ENCODE measurements at places on chromosomes 3 and 15.

GRCh38 chr3:122498152-122498551 is 16.6 kb downstream of the KPNA1 start:
- no peaks in the 10 kb centered on the region for H3K27me3 ChIP-seq
- no peak overlapping the region for H3K4me3 ChIP-seq
- peaks cover 30% of the 10 kb centered on the region for H3K36me3 ChIP-seq
- no peak overlapping the region for H3K27ac ChIP-seq
- H3K4me1 ChIP-seq, result peaks cover 9% of the 10 kb centered on the region

- no peaks in the 10 kb centered on the region for H3K27me3 ChIP-seq
- no peak overlapping the region for H3K27ac ChIP-seq
- no peak overlapping the region for H3K4me3 ChIP-seq
- no peak for DNase-seq
These were observed 204.4 kb downstream of the SLC9A9 start for GRCh38 chr3:143643905-143644304.

DNA sequence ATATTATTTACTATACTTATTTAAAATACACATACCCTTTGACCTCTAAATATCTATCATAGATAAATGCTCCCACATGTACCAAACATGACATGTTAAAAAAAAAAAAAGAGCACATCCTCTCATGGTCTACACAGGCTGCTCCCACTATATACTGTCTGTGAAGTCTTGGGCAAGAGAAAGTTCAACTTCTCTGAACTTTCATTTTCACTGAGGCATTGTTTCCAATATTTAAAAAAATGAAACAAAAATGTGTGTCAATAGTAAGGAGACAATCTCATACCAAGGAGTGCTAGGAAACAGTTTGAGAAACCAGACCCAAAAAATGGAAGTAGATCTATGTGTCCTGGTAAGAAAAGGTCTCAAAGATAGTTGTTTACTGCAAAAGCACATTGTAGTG is 29.3 kb downstream of the SLC4A7 start:
- no peak for DNase-seq
- no peak overlapping the region for H3K4me3 ChIP-seq
- H3K36me3 ChIP-seq, result peaks cover 4% of the 10 kb centered on the region
- no peaks in the 10 kb centered on the region for H3K27me3 ChIP-seq
- H3K27ac ChIP-seq, result no peak overlapping the region

- peak overlapping the region; percentile 74 for H3K27ac ChIP-seq
- H3K4me1 ChIP-seq, result peaks cover 31% of the 10 kb centered on the region
- no peaks in the 10 kb centered on the region for H3K27me3 ChIP-seq
- H3K4me3 ChIP-seq, result no peak overlapping the region
- H3K36me3 ChIP-seq, result peaks cover 45% of the 10 kb centered on the region
These were observed 106.0 kb downstream of the LRIG1 start for GRCh38 chr3:66394753-66395249.

GRCh38 chr15:101053261-101053660 is 134.1 kb downstream of the LRRK1 start:
- DNase-seq, result no peak
- no peaks in the 10 kb centered on the region for H3K36me3 ChIP-seq
- no peak overlapping the region for H3K27ac ChIP-seq
- H3K27me3 ChIP-seq, result no peaks in the 10 kb centered on the region
- no peak overlapping the region for H3K4me3 ChIP-seq
- no peaks in the 10 kb centered on the region for H3K4me1 ChIP-seq

- no peak overlapping the region for H3K4me3 ChIP-seq
- H3K27ac ChIP-seq, result no peak overlapping the region
- H3K27me3 ChIP-seq, result no peaks in the 10 kb centered on the region
These were observed 186.9 kb downstream of the PDZRN3 start for GRCh38 chr3:73437828-73438227.

Data from CD4-positive, alpha-beta T cell (primary cell).